Right atrium auricular region (tissue), 2 donors: ENCODE measurements at places on chromosomes 5 and 9. TPM values are rescaled to one million over a fixed set of nuclear protein-coding genes. Genes with fewer than 3 reads are reported as not detected.

GRCh38 chr9:18075253-18075952 is 398.6 kb upstream of the ADAMTSL1 start:
- no peak for DNase-seq

GRCh38 chr9:122125509-122126330 is 32.6 kb upstream of the TTLL11 start:
- no peak for DNase-seq

The OMD gene
- total RNA-seq = 22.7 TPM

DNA sequence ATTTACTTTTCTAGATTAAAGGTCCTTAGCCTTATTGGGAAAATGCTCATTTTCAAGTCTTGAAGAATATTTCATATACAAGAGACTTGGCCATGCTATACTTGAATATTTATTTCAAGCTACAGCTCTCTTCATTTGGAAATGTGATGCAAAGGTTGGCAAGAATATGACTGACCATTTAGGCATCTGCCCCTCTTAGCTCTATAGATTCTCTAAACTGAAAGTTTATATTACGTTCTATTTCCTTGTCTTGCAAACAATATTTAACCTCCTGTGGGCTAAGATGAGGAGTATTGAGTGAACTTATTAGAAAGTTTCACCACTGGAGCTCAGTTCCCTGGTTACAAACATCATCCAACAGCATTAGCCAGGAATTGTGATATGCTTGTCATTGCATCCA is 593.1 kb downstream of the MAT2B start:
- no peak for DNase-seq

DNA sequence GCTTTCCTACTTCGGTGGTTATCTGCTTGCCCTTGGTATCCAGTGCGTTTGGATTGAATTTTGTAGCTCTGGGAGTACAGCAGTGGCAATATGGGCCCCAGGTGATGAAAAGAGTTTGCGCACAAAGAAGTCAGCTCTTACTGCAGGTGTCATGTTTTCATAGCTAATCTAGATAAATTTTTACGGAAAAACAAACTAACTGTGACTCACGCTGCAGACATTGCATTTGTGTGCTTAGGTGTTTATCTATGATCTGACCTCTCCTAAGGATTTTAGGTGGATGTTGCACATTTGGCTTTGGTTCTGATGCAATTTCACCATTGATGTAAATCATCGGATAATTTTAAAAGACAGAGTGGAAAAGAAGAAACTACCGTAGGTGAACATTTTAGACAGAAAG is 92.1 kb downstream of the VCAN start:
- no peak for DNase-seq

The TYRP1 gene
- 25.1 TPM for total RNA-seq
